ENCODE measurements at places on chromosomes 2 and 18. TPM values are rescaled to one million over a fixed set of nuclear protein-coding genes. Genes with fewer than 3 reads are reported as not detected.
A peak's percentile ranks its signal among the peaks of the same experiment; 100 is the strongest.

Gene REEP1
- total RNA-seq = 15.0 TPM

Gene ASNSD1
- 46.7 TPM for total RNA-seq

Gene GPAT2
- total RNA-seq = 5.6 TPM

- DNase-seq = no peak
Observed at GRCh38 chr2:207944979-207945600, 80.2 kb downstream of the PLEKHM3 start.

GRCh38 chr2:181250691-181251090 lies 206.5 kb upstream of the ITGA4 start:
- no peak for DNase-seq

DNA sequence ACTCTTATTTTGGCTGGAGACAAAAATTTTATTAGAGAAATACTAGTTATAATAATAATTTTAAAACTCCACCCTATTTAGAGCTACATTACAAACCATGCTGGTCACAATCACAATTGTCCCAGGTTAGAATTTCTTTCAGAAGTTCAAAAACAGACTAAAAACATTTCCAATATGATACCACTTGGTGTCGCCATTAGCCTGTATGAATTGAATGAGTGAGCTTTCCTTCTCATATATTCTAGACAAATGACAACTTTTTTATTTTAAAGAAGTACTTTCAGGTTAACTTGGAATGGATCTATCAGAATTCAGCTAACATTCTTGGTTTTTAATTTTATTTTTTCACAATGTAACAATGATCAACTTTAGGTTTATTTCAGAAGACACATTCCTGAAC lies 48.0 kb downstream of the SERPINB8 start:
- peak; percentile 41 for DNase-seq

DNA sequence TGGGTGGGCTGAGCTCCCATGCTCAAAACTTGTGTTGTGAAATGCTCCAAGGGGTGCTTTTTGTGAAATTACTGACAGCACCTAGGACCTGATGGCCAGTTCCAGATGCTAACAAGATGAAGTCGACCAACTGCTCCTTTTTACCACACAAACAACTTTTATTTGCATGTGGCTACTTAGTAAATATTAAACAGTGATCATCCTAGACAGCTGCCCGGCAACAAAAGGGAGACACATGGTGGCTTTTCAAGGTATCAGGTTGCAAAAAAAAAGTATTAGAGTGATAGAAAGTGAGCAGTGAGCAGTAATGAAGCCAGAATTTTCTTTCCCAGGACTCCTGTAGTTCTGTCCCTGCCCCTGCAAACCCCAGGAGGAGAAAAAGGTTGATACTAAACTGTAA lies 118.5 kb downstream of the RPIA start:
- no peak for DNase-seq

- no peak for DNase-seq
Observed at GRCh38 chr2:6927186-6927585, 10.0 kb downstream of the RNF144A start.

DNA sequence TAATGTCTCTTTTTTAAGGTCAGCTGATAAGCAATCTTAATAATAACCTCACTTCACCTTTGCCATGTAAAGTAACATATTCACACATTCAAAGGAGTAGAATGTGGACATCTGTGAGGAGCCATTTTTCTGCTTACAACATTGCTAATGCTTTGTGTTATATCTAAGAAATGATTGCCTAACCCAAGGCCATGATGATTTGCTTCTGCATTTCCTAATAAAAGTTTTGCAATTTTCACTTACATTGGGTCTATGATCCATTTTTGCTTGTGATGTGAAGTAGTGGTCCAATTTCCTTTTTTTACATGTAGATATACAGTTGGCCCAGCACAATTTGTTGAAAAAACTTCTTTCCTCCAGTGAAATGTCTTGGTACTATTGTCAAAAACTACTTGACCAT lies 22.0 kb downstream of the RELCH start:
- no peak for DNase-seq

GRCh38 chr2:57434972-57435371 lies 611.6 kb upstream of the VRK2 start:
- DNase-seq = no peak

- no peak for DNase-seq
Observed at GRCh38 chr2:1186421-1186820, 226.8 kb upstream of the TPO start.

GRCh38 chr2:83585250-83585649 lies 873.8 kb downstream of the SUCLG1 start:
- no peak for DNase-seq

DNA sequence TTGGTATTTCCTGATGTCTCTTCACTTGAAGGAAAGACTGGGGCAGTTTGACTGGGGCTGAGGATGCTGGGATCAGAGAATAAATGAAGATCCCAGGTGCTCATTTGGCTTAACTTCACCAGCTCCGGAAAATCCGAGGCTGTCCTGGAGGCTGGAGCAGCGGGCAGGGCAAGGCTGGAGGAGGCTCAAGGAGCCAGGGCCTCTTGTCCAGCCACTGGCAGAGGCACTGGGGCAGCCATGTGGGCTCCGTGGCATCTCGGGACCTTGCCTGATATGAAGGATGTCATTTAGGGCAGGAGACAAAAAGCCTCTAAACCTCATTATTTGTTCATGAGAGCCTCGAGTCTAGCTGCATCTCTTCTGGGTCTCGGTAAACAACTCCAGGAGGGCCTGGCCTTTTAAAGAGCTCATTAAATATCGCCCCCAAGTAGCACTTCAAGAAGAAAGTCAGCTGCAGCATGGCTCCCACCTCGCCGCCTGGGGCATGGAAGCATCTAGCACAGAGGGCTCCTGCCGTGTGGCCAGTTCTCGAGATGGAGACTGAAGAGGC lies 13.5 kb upstream of the GPR55 start:
- DNase-seq = no peak

- DNase-seq = peak; percentile 70
Observed at GRCh38 chr18:62741118-62741566, 25.8 kb downstream of the PHLPP1 start.

DNA sequence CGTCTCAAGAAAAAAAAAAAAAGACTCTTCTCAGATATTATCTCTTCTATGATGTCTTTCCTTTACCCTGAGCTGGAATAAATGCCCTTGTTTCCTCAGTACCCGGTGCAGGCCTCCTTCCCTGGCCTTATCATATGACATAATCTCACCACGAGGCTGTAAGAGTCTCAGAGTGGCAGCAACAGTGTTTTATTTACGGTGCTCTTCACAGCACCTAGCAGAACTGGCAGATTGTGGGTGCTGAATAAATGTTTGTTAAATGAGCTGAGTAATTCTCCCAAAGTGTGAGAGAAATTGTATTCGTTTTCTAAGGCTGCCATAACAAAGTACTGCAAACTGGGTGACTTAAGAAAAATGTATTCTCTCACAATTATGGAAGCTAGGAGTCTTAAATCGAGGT lies 82.8 kb upstream of the CD28 start:
- no peak for DNase-seq

Measured in dermis microvascular lymphatic vessel endothelial cell (primary cell).